ENCODE measurements at places on chromosomes 11 and 22. TPM values are rescaled to one million over a fixed set of nuclear protein-coding genes. Genes with fewer than 3 reads are reported as not detected.

CFAP300 gene
- total RNA-seq, result 5.3 TPM

SMC1B gene
- not detected for total RNA-seq

OR8D1 gene
- not detected for total RNA-seq

ADM2 gene
- total RNA-seq, result 6.5 TPM

RIMBP3B gene
- total RNA-seq, result not detected

Measured in smooth muscle cell of the umbilical artery (primary cell).